ENCODE measurements at places on chromosomes 3 and 15.

GRCh38 chr15:67135494-67135893 is 70.1 kb downstream of the SMAD3 start:
- DNase-seq = peak; percentile 31

DNA sequence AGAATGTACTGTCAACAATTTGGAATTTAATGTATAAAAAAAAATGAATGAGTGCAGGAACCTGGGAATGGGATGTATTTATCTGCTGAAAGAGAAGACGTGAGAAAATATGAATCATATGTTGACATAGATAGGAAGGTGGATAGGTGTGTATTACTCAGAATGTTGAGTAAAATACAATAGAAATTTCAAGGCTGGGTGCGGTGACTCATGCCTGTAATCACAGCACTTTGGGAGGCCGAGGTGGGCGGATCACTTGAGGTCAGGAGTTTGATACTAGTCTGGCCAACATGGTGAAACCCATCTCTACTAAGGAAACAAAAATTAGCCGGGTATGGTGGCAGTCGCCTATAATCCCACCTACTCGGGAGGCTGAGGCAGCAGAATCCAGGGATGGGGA is 202.8 kb downstream of the CADM2 start:
- no peak for DNase-seq

DNA sequence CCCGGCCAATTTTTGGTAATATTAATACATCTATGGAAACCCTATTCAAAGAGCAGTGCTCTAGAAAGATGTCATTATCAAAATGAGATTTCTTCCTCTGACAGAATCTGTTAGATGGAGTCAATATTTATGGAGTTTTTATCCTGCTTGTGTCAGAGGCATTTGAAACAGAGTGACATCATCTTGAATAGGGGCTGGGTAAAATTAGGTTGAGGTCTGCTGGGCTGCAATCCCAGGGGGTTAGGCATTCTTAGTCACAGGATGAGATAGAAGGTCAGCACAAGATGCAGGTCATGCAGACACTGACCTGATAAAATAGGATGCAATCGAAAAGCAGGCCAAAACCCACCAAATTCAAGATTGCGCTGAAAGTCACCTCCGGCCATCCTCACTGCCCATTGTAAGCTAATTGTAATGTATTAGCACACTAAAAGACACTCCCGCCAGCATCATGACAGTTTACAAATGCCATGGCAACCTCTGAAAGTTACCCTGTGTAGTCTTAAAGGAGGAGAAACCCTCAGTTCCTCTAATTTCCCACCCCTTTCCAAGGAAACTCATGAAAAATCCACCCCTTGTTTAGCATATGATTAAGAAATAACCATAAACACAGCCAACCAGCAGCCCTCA is 27.3 kb upstream of the CCDC50 start:
- DNase-seq = no peak

DNA sequence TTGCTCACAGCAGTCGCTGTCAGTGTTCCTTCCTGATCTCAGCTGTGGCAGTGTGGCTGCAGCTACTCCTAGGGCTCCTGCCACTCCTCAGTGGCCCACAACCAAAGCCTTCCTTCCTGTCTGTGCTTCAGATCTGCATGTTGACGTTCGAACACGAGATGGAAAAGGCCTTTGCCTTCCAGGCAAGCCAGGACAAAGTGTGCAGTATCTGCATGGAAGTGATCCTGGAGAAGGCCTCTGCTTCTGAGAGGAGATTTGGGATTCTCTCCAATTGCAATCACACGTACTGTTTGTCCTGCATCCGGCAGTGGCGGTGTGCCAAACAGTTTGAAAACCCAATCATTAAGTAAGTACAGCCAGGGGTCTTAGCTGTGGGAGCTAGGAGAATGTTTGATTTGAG is 17.8 kb downstream of the MKRN2 start:
- DNase-seq = no peak

DNA sequence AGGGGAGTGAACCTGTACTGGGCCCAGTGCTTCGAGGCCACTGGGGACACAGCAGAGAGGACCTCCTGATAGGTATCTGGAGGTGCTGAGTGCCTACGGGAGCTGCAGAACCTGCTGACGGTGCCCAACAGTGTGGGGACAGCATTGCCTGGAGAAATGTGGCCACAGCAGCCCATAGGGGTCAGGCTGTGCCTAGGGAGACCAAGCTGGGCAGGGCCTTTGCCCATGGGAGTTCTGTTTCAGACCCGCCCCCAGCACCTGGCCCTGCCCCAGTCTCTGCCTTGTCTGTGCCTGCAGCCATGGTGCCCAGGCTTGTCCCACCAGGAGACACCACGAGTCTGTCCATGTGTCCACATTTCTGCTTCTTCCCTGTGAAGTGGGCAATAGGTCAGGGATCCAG is 15.3 kb upstream of the RPL32 start:
- DNase-seq = no peak

DNA sequence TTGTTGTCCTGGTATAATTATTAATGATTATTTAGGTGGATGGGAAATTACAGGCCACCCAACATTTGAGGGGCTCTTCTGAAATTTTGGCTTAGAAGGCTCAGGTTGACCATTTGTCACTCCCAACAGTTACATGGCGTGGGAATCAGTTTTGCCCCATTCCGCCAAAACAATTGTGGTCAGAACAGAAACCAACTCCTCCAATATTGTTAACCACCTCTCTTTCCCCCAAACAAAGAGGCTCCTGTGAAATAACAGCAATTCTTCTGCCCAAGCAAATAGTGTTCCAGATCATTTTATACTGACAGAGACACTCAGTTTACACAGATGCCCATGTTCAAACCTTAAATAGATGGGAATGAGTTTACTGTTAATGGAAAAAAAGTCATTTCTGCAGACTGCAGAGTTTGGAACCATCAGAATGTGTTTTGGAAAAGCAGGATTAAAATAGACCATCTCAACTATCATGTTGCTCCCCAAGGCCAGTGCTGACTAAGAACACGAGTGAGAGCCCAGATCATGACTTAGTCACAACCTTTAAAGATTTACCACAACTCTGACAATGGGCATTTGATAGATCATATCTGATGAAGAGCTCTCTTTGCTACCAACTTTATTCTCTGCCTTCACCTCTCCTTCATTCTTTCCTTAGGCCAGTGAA is 102.1 kb downstream of the DUT start:
- DNase-seq = no peak

- no peak for DNase-seq
Observed at GRCh38 chr15:49809894-49810609, 189.2 kb downstream of the DTWD1 start.

- no peak for DNase-seq
Observed at GRCh38 chr3:32021155-32021554, 39.6 kb downstream of the ZNF860 start.

DNA sequence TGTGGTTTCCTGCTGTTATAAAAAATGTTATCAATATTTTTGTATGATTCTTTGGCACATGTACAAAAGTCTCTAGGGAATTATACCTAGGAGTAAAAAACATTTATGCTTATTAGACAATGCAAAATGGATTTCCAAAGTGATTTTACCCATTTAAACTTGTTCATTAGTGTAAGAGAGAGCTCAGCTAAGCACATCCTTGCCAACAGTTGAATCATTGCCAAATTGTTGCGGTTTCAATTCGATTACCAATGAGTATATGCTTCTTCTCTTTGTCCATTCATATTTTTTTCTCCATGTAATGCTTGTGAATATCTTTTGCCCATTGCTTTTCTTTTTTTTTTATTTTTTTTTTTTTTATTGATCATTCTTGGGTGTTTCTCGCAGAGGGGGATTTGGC is 17.2 kb downstream of the CASR start:
- no peak for DNase-seq

DNA sequence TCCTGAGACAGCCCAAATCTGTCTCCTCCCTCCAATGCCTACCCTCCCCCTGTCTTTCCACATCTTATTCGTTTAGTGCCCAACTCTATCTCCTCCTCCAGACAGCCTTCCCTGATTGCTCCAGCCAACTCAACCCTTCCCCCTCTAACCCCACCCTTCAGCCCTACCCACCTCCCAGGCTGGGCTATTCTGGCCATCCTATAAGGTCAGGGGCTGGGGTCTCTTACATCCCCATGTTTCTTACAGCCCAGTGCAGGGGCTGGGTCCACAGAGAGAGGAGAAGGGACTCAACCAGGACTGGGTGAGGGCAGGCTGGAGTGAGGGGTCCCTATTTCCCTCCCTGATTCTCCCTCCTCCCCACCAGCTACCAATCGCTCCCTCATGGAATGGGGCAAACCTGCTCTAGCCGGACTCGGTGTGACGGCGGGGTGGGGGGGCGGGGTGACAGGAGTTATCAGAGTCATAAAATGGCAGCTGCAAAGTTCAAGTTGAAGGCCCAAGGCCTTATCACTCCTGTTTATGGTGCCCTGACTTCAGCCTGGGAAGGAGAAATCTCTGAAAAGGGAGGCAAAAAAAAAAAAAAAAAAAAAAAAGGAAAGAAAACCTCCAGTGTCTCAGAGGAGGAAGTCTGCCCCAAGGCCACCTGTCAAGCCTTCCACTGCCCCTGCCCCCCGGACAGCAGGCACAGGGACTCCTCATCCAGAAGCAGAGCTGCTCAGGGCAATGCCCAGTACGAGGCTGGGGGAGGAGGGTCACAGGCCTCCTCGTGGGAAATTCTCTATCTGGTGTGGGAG is 2.1 kb downstream of the VIPR1 start:
- peak; percentile 14 for DNase-seq

DNA sequence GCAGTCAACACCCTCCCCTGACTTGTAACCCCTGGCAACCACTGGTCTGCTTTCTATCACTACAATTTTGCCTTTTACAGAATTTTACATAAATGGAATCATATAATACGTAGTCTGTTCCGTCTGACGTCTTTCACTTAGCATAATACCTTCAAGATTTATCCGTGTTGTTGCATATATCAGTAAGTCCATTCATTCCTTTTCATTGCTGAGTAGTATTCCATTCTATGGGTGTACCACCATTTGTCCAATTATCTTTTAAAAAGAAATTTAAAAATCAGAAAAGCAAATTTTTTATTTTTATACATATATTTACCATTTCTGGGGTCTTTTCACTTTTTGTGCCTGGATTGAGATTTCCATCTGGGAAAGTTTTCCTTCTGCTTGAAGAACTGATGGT is 35.5 kb downstream of the NOX5 start:
- no peak for DNase-seq

DNA sequence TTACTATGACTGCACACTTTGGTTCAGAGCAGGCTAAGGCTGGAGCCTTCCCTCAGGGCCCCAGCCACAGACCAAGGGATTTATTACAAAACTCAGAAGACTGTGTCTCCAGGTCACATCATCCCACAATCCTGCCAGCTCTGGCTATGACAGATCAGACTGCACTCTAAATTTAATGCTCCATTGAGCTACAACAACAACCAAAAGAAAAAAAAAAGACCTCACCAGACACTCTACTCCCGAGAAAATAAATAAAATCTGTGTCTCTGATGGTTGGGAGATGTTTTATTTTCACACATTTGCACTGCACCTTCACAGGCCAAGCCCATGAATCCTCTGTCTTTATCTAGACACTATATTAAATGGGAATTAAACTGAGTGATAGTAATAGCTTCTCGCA is 50.8 kb upstream of the CTNNB1 start:
- no peak for DNase-seq

- no peak for DNase-seq
Observed at GRCh38 chr15:100703671-100704070, 101.3 kb downstream of the ASB7 start.

DNA sequence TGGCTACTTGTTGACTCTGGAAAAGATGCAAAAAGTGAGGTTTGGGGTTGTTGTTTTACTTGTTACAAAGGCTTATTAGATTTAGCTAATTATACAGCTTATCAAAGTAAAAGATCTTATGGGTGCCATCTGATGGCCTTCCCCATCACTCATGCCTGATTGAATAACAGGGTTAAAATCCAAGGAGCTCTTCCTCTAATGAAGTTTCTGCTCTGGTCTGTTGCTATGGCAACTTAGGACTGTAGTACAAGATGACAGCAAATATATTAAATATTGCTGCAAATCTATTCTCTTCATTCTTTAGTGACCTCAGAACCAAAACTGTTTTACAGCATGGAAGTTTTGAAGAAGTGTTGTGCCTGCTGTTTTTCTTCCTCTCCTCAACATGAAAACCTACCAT is 45.6 kb upstream of the SRGAP3 start:
- no peak for DNase-seq

DNA sequence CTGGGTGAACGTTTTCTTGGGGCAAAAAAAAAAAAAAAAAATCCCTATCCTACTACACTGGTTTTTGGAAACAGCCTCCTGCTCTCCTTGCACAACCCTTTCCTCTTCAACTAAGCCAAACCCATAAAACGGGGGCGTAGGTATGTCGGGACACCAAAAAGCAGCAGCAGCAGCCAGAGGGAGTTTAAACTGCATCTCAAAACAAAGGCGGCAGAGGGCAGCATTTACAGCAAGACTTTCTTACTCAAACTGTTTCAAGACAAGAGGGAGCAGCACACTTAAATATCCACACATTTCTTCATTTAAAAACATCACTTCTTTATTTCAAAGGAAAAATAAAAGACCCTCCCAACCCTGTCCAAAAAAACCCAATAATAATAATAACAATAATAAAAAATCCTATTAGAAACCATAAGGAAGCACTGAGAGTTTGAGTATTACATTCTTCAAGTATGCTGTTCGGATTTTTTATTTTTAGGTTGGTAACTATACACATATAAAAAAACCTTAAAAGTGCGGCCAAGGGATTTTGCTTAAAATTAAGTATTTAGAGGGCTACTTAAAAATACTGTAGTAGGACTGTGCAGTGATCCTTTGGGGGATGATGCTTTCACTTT is 43.9 kb upstream of the PLXND1 start:
- DNase-seq = peak; percentile 85

DNA sequence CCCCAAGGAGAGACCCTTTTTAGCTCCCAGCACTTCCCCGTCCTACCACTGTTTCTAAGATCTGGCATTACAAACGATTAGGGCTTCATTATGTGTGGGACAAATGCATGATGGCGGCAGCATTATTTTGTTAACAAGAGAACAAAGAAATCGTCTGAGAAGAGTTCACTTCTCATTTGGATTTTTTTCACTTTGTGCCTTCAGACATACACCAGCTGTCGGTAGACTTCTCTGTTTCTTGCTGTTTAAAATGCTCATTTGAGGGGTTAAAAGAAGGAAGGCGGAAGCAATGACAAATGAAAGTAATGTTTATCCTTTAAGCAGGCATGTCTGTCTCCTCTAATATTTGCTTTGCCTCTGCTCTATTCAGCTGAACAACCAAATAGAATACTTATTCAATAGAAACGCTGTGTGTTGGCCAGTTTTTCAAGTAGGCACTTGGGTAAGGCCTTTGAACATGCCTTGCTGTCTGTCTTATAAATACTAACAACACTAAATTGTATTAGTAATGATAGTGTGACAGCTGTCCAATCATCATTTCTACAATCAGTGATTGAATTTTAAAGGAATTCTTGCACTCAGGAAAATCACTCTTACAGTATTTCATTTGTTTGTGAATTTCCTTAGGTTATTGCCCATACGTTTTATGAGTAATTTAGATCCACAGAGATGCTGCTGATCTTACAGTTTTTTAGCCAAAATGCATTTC is 382.4 kb downstream of the IL5RA start:
- no peak for DNase-seq

- DNase-seq = no peak
Observed at GRCh38 chr15:56295433-56295832, 51.8 kb upstream of the RFX7 start.

Data from lower leg skin (tissue), 4 donors.